H1 (cell line): ENCODE measurements at places on chromosomes 4 and X. TPM values are rescaled to one million over a fixed set of nuclear protein-coding genes. Genes with fewer than 3 reads are reported as not detected.

MAGEC2 gene
- not detected in 2 replicates for total RNA-seq

DOK7 gene
- total RNA-seq = not detected in 2 replicates

MTNR1A gene
- 0.45 and 0.50 TPM in 2 replicates for total RNA-seq

MAMLD1 gene
- 0.09 and 0.11 TPM in 2 replicates for total RNA-seq

SSX4 gene
- 0.32 TPM in 1 of 2 replicates, not detected in the other for total RNA-seq

DNA sequence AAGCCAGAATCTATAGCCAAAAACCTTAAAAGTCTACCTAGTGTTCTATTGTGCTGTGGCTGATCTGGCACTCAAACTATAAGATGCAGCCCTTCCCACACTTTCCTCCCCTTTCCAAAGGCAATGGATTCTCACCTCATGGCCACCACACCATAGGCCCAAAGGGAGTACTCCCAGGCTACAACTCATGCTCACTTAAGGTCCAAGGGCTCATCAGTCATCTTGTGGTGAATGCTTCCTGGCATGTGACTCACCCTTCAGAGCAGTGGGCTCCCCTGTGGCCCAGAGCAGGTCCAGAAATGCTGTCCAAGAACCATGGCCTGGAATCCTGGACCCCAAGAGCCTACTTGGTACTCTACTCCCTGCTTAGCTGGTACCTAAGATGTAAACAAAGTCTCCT, 181.0 kb downstream of the CHRDL1 start:
- DNase-seq = no peak

- no peak for DNase-seq
These were observed 1.2 kb downstream of the CXCL3 start for GRCh38 chr4:74037076-74037955.
